ENCODE measurements at places on chromosomes 7 and 10. TPM values are rescaled to one million over a fixed set of nuclear protein-coding genes. Genes with fewer than 3 reads are reported as not detected.

- DNase-seq: no peak
Measured at GRCh38 chr10:13891128-13892000, 304.6 kb downstream of the PRPF18 start.

DNA sequence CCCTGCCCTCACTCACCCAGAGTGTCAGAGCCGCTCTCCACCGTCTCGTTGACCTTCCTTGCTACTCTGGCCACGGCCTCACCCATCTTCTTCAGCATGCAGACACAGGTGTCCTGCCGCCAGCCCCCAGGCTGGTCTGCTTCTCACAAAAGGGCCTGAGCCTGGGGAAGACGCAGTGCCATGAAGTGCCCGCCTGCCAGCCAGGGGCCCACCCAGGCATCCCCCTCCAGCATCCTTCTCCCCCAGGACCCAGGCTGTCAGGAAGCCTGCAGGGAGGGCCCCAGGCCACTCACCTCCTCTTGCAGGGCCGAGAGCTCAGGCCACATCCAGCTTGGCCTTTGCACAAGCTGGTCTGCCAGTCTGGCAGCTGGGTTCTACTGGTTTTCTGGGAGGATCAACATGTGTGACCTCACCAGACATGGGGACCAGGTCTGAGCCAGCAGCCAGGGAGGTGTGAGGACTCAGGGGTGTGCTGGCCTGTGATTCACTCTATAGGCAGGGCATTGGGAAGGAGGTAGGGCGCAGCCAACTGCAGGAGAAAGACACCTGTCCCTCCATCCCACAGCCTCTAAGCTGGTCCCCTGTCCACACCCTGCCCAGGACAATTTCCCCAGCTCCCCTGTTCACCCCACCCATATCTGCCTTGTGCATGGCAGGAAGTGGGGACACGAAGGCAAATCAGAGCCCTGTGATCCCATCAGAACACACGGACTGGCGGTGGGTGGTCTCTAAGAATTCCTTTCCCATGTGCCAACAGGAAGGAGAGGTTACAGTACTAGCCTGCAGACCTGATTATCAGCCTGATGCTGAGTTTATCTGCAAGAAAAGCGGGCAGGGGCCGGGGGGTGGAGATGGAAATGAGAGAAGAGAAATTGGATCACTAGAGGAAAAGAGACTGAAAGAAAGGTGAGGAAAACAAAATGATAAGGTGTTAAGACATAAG lies 5.7 kb downstream of the LRRC20 start:
- no peak for DNase-seq

DNA sequence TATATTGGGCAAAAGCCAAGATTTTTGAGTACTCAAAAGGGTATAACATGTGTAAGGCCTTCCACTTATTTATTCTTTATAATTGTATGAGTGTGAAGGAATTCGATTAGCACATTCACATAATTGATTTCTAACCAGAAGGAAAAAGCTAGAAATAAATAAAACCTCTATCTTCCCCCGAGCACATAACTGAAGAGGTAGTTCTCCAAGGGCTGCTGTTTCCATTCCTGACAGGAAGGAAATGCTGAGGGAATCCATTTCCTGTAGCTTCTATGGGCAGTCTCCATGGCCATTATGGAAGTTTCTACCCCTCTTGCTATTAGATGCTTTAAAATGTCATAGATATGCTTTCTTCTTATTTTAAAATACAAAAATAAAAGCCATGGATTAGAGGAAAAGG lies 70.5 kb upstream of the ABCB5 start:
- no peak for DNase-seq

GRCh38 chr7:105838627-105839231 lies 37.7 kb downstream of the ATXN7L1 start:
- DNase-seq: no peak

- no peak for DNase-seq
Measured at GRCh38 chr7:5429253-5429856, 5.7 kb upstream of the TNRC18 start.

DNA sequence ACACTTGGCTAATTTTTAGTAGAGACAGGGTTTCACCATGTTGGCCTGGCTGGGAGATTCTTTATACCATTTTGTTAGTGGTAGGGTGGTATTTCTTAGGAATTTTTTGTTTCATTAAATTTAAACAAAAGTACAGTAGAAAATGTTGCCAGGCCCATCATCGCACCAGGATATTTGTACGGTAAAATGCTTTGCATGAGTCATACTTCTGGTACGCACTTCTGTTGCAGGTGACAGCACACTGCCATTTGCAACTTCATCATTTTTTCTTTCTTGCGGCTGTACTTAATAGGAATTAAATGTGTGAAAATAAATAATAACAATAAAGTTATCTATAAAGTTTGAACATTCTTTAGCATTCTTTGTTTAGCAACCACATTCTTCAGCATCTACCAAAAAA lies 195.6 kb downstream of the SKAP2 start:
- DNase-seq: no peak

- no peak for DNase-seq
Measured at GRCh38 chr10:73584737-73585136, 6.4 kb downstream of the USP54 start.

- no peak for DNase-seq
Measured at GRCh38 chr10:88154596-88155250, 291.3 kb downstream of the PTEN start.

DNA sequence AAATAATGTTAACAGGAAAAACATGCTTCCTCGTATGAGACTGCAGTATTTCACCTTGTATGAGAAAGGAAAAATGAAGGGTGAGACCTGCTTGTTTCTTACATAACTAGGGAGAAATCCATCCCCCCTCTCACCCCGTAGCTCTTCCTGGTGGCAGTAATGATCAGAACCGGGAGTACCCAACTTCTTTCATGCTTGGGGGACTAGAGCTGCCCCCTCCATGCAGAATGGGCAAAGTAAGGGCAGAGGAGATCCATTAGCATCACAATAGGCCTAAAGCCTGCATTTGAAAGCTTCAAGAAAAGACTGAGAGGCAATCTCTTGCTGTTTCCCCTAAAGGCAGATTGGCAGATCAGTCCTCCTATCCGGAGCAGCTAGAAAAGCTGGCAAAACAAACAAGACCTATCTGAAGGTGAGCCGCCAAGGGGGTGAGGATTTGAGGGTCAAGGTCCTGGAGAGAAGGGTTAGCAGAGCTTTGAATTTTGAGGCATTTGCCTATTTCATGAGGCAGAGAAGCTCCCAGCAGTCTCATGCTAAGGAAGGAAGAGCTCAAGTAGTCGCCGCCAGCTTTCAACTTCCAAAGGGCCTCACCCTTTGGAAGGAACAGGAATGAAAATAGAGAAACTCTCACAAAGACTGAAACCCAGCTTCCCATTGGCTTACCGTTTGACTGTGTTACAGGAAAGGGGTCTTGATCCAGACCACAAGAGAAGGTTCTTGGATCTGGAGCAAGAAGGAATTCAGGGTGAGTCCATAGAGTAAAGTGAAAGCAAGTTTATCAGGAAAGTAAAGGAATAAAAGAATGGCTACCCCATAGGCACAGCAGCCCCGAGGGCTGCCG lies 36.2 kb downstream of the BAG3 start:
- DNase-seq: no peak

DNA sequence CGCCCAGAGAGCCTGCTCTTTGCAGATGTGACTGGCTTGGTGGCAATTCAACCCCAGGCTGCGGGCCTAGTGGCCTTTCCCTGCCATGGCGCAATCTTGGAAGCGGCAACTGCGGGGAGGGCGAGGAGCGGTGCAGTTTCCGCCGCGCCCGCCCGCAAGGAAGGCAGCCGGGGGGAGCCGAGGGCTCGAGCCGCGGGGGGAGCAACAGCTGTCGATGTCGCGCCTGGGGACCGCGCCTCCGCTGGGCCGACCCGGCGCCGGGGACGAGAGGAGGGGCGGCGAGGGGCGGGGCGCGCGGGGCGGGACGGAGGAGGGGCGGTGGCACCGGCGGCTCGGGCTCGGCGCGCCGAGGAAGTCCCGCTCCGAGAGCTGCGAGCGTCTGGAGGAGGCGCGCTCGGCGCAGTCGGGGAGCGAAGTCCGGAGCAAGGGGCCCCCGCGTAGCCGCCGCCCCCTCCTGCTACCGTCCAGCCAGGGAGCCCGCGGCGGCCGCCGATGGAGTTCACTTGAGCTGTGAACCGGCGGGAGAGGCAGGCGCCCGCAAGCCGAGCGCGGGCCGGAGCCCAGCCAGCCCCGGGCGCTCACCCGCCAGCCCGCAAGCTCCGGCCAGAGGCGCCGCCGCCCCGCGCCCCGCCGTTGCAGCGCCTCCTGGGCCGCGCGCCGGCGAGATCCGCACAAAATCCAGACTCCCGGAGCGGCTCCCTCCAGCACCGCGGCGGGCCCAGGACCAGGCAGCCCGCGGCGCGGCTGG lies 438.1 kb upstream of the GALNT17 start:
- peak; percentile 36 for DNase-seq

GRCh38 chr7:99429756-99430155 lies 8.8 kb downstream of the PTCD1 start:
- no peak for DNase-seq

DNA sequence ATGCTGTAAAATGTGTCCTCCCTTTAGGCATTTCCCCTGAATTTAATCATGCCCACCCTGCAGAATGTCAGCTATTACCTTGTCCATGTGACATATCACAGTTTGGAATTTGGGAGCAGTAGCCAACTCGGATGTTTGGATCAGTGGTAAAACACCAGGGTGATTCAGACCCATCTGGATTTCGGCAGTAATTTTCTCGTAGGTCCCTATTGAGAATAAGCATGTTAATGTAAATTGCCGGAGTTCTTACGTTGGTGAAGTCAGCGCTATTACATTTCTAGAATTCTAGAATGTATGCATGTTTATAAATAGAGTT lies 44.1 kb downstream of the HGF start:
- no peak for DNase-seq

DNA sequence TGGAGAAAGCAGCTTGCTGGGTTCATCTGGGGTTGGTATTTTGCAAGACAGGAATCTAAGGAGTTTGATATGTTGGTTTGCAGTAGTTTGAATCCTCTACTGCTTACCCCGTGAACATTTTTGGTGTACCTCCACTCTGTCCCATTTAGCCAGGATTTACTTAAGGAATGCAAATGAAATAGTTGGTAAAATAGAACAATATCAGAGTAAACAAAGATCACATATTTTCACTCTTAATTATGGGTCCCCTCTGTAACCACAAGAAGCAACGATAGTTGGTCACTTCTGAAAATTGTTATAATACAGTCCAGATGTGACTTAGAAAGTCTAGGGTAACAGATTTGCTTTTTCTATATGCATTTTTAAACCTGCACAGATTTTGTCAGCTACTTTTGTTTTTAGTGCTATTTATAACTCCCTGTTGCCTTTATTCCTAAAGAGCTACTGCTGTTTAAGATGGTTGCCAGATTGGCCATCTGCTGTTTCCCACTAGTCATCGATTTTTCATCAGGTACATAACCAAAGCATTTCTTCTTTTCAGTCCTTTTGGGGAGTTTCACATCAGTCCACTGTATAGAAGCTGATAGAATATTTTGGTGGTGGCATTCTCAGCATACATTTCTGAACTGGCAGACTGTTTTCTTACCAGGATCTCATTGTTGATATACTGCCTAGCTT lies 37.6 kb downstream of the MAPK8 start:
- DNase-seq: no peak

DNA sequence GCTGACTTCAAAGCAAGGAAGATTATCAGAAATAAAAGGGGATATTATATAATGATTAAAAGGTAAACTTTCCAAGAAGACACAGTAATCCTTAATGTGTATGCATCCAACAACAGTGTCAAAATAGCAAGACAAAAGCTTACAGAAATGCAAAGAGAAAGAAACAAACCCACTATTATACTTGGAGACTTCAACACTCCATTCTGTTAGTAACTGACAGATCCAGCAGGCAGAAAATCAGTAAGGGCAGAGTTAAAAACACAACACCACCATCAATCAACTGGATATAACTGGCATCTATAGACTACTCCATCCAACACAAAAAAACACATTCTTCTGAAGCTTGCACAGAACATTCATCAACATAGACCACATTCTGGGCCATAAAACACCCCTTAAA lies 103.8 kb downstream of the OR13A1 start:
- no peak for DNase-seq

DNA sequence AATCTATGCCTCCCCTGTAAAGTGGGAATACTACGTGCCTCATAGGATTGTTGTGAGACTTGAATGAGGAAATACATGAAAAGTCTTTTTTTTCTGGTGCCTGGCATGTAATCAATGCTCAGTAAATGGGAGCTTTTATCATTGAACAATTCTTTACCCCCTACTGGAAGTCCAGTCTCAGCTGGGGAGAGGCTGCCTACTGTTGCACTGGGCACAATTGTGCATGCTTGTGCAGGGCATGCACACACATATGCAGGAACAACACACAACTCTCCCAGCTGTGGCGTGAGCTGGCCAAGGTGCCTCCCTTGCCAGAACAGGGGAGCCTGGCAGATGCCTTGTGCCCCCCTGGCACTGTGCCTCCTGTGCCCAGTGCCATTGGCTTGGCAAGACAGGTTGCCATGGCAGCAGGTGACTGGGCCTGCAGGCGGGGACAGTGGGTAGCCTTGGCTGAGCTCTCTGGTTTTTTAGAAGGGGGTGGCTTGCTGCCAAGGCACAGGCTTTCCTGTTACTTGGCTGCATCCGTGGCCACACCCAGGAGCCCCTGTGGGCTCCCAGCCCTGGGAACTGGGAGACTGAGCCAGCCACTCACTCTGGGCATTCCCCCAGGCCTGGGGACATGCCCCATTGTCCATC lies 16.1 kb upstream of the PALD1 start:
- no peak for DNase-seq

DNA sequence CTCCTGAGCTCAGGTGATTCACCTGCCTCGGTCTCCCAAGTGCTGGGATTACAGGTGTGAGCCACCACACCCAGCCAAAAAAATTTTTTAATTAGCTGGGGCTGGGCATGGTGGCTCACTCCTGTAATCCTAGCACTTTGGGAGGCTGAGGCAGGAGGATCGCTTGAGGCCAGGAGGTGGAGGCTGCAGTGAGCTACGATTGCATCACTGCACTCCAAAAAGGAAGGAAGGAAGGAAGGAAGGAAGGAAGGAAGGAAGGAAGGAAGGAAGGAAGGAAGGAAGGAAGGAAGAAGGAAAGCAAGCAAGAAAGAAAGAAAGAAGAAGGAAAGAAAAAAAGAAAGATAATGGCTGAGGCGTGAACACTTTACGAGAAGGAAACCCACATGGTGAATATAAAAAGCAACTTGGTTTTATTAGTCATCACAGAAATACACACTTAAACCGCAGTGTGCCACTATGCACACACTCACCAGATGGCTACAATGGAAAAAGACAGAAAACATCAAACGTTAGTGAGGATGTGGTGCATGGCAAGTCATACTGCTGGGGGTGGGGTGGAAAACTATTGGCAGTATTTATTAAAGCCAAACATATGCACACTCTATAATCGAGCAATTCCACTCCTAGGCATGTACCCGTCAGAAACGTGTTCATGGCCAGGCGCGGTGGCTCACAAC lies 4.4 kb upstream of the CCL26 start:
- no peak for DNase-seq

DNA sequence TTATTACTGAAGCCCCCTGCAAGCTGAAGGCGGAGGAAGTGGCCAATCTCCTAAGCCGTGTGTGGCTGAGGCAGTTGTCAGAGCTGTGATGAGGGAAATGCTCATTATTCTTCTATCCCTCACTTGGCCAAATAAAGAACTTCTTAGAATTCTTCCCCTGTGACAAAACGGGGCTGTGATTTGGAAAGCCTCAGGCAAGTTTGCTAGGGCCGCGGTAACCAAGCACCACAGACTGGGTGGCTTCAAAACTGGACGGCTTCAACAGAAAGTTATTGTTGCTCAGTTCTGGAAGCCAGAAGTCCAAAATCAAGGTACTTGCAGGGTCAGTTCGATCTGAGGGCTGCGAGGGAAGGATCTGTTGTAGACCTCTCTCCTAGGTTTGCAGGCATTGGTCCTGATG lies 72.3 kb upstream of the STEAP1B start:
- no peak for DNase-seq

CCDC126 gene
- total RNA-seq: 15.7 TPM

PRXL2A gene
- total RNA-seq: 8.5 TPM

KCTD7 gene
- total RNA-seq: 12.8 TPM

ZFAND2A gene
- total RNA-seq: 21.6 TPM

CALML5 gene
- total RNA-seq: not detected
